Sigmoid colon (tissue), 7 donors: ENCODE measurements at places on chromosomes 2 and 18.

GRCh38 chr2:9758741-9759140, 84.5 kb upstream of the TAF1B start:
- peaks cover 18% of the 10 kb centered on the region for H3K4me1 ChIP-seq
- no peak overlapping the region for H3K4me3 ChIP-seq
- no peaks in the 10 kb centered on the region for H3K36me3 ChIP-seq
- no peak for DNase-seq

- H3K36me3 ChIP-seq = no peaks in the 10 kb centered on the region
- no peak overlapping the region for H3K4me3 ChIP-seq
- no peaks in the 10 kb centered on the region for H3K27me3 ChIP-seq
- H3K27ac ChIP-seq = no peak overlapping the region
- no peaks in the 10 kb centered on the region for H3K4me1 ChIP-seq
These were observed 315.0 kb downstream of the ALK start for GRCh38 chr2:29606104-29607037.

DNA sequence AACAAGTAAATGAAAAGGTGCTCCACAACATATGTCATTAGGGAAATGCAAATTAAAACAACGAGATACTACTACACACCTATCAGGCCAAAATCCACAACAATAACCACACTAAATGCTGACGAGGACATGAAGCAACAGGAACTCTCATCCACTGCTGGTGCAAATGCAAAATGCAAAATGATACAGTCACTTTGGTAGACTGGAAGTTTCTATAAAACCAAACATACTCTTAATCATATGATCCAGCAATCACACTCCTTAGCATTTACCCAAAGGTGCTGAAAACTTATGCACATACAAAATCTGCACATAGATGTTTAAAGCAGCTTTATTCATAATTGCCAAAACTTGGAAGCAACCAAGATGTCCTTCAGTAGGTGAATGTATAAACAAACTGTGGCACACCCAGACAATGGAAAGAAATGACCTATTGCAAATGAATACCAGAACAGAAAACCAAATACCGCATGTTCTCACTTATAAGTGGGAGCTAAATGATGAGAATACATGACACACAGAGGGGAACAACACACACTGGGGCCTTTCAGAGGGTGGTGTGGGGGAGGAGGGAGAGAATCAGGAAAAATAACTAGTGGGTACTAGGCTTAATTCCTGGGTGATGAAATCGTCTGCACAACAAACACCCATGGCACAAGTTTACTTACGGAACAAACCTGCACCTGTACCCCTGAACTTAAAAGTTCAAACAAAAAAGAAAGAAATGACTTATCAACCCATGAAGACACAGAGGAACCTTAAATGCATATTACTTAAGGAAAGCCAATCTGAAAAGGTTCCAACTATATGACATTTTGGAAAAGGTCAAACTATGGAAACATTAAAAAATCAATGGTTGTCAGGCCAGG, 80.4 kb downstream of the ASXL2 start:
- peaks cover 43% of the 10 kb centered on the region for H3K36me3 ChIP-seq
- no peak for DNase-seq
- no peaks in the 10 kb centered on the region for H3K4me1 ChIP-seq

- no peak for DNase-seq
- no peaks in the 10 kb centered on the region for H3K36me3 ChIP-seq
- H3K4me3 ChIP-seq = no peak overlapping the region
- H3K27ac ChIP-seq = peak overlapping the region; percentile 23
These were observed 49.2 kb downstream of the PKDCC start for GRCh38 chr2:42096869-42097591.

GRCh38 chr18:46133534-46133933, 29.3 kb downstream of the HAUS1 start:
- H3K27ac ChIP-seq = no peak overlapping the region
- peaks cover 26% of the 10 kb centered on the region for H3K36me3 ChIP-seq
- no peak for DNase-seq
- H3K4me3 ChIP-seq = no peak overlapping the region

DNA sequence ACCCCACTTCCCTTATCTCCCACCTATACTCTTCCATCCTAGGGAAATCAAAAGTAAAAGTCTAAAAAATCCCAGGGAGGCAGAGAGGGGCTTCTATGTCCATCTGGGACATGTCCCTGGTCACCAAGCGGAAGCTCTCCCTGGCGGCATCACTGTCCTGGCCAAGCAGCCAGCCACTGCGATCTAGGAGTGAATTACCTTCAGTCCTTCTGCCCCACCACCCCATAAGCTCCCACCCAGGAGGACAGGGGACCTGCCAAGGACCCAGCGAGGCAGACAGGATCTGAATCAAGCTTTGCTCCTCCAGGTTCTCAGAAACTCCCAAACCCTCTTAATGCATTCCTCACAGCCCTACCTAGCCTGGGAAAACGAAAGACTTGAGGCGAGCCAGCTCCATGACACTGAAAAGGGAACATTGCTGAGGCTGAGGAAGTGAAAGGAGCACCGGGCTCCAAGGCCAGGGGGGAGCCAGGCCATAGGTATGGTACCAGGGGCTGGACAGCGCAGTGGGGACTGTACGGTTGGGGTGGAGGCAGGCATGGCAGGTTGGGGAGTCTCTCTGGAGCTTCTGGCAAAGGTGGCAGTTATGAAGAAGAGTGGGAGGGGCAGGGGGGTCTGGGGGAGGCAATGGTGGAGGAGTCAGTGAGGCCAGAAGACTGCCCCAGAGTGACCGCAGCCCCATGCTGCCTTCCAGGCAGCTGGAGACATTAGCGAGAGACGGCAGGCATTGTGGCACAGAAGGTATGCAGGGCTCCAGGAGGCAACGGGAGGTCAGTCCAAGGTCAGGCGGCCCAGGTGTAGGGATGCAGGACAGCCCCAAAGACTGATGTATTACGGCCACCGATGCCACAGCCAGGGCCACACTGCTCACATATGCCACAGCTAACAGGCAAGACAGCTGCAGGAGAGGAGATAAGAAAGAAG, 2.7 kb upstream of the SLC23A3 start:
- H3K27me3 ChIP-seq = no peaks in the 10 kb centered on the region
- peak overlapping the region; percentile 62 for H3K27ac ChIP-seq
- peaks cover 35% of the 10 kb centered on the region for H3K36me3 ChIP-seq
- H3K4me1 ChIP-seq = peaks cover 28% of the 10 kb centered on the region
- no peak for DNase-seq

DNA sequence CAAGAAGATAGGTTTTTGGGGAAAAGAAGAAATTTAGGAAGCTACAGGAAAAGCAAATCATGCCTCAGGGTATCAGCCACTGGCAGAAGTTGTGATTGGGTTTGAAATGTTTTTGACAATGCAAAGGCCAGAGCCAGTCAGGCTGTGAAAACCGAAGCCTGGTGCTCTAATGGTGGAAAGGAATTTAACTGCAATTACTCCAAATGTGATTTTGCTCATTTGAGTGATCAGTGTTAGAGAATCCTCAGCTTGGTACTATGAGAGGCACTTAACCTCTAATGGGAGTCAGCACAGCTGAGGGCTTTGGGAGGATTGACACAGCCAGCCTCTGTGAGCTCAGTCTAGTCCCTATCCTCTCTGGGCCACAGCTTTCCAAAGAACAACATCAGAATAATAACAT, 176.5 kb downstream of the LRRTM1 start:
- no peak overlapping the region for H3K4me3 ChIP-seq
- no peak for DNase-seq
- H3K36me3 ChIP-seq = no peaks in the 10 kb centered on the region
- no peaks in the 10 kb centered on the region for H3K4me1 ChIP-seq
- H3K27me3 ChIP-seq = no peaks in the 10 kb centered on the region

DNA sequence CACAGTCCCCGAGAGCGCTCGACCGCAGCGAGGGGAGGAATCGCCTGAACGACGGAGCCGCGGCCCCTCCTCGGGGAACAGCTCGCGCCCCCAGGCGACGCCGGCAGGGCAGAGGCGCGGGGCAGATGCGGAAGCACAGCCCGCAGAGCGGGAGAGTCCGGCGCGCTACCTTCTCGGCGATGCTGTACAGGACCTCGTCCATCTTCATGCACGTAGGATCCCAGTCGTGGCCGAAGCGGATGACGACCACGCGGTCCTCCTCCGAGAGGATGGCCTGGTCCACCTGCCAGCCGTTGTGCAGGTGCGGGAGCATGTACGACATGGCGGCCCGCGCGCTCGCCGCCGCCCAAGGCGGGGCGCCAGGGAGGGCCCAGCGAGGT, 302 bp downstream of the TXNL4A start:
- no peaks in the 10 kb centered on the region for H3K36me3 ChIP-seq
- H3K4me1 ChIP-seq = peaks cover 26% of the 10 kb centered on the region
- no peaks in the 10 kb centered on the region for H3K27me3 ChIP-seq
- DNase-seq = peak; percentile 74
- H3K27ac ChIP-seq = peak overlapping the region; percentile 91

- H3K4me3 ChIP-seq = no peak overlapping the region
- H3K27me3 ChIP-seq = no peaks in the 10 kb centered on the region
- peaks cover 28% of the 10 kb centered on the region for H3K36me3 ChIP-seq
These were observed 38.5 kb downstream of the KCTD18 start for GRCh38 chr2:200471324-200471848.

DNA sequence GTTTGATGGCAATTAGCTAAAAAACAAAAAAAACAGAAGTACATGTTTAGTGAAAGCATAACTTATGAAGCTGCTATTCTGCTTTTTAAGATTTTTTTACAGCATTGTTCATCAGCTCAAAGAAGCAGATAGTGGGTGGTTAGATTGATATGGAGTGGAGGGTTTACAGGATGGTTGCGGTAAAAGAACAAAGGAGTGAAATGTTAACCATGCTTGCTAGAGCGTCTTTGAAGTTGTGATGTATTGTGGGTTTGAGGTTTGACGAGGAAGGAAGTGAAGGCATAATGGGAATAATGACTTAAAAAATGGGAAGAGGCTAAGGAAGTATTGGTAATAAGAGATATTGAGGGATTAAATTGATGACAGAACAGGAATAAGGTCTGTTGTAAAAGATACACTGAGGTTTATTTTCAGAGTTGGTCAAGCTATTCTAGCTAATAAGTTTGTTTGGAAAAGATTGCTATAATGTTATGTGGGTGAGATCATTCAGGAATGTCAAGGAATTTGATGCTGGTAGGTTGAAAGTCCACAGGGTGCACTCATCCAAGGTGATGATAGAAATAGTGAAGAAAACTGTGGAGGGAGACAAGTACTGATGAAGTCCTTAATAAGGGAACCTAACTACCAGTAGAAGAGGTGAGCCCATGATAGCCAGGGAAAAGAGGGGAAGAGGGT, 14.6 kb downstream of the SPOPL start:
- H3K4me3 ChIP-seq = no peak overlapping the region
- H3K4me1 ChIP-seq = peaks cover 47% of the 10 kb centered on the region
- DNase-seq = no peak
- no peak overlapping the region for H3K27ac ChIP-seq
- no peaks in the 10 kb centered on the region for H3K36me3 ChIP-seq
- H3K27me3 ChIP-seq = no peaks in the 10 kb centered on the region

- H3K27ac ChIP-seq = peak overlapping the region; percentile 27
- H3K4me3 ChIP-seq = no peak overlapping the region
- H3K4me1 ChIP-seq = no peaks in the 10 kb centered on the region
- H3K27me3 ChIP-seq = no peaks in the 10 kb centered on the region
- no peak for DNase-seq
These were observed 127.8 kb downstream of the STK39 start for GRCh38 chr2:168119515-168120141.
